Vagina (tissue), 2 donors: ENCODE measurements at places on chromosomes 2 and 18.

GRCh38 chr2:230256733-230257332 is 31.3 kb downstream of the SP140 start:
- DNase-seq, result no peak

GRCh38 chr18:79529296-79529695 is 133.6 kb downstream of the NFATC1 start:
- DNase-seq, result no peak

DNA sequence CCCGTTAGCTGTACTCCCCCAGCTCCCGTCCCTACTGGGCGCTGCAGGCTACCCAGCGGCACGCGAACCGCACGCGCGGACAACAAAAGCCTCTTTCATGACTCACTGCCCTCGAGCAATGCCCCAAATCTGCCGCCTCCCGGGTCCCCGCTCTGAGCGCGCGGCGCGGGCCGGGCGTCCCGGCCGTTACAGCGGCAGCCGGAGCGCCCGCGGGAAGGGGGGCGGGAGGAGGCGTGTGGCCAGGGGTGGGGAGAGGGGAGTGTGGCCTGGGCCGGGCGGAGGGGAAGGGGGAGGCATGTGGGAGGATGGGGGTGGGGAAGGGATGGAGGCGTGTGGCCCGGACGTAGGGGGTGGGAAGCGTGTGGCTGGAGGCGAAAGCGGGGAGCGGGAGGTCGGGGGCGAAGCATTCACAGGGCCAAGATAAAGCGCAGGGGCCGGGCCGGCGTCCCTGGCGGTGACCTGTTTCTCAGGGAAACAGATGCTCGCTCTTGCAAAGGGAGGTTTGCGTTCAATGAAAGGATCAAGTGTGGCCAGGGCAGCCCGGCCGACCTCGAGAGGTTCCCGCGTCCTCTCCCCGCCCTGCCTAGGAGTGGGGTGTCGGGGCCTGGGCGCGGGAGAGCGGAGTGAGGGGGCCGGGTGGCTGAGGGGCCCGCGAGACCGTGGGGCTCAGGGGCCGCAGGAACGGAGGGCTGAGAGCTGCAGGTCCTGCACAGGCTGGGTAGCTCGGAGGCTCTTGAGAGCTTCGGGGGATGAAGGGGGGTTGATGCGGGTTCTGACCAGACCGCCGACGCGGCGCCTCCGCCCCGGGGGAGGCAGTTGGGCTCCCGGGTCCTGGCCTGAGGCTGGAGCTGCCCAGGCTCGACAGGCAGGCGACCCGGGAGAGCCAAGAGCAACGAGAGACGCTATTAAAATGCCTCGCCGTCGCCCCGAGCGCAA is 3.5 kb upstream of the NEUROD1 start:
- DNase-seq, result no peak

DNA sequence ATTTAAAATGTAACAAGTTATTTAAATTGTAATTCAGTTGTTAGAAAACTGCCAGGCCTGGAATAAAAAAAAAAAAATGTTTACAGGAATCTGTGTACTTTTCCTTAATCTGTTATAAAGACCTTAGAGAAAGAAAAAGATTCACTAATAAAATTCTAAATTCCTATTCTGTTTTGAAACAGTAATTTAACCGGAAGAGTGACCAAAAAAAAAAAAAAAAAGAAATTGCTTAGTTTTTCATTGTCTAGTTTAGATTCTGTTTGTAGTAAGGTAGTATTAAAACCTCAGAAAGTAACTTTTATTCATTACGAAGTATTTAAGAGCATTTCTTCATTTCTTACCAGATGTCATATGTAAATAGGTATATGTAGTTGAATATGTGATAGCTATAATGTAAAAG is 2.5 kb downstream of the REL start:
- DNase-seq, result no peak

DNA sequence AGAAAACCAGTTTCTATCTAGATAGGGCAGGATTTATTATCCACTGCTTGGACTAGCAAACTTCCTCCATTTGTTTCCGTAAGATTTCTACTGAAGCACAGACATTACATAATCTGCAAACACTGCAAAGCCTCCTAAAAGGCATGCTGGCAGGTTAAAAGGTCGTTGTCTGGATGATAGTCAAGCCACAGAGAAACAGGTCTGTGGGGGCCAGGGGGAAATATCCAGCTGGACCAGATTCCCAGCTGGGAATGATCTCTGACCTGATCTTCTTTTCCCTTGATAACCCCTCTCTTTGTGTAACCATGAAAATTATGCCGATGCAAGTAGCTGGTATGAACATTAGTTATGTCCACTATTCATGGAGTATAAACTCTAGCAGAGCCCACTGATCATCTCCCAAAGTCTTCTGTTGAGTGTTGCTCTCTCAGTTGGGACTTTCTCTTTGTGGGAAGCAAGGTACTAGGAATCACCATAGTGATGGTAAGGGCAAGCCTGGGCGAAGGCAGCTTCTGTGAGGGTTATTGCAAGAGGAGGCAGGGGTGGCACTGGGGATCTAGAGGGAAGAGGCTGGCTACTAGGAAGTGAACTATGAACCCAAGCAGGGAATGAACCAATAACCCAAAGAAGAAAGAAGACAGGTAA is 61.3 kb downstream of the GDF7 start:
- DNase-seq, result no peak

GRCh38 chr2:32752205-32752604 is 124.4 kb downstream of the TTC27 start:
- DNase-seq, result no peak

- peak; percentile 82 for DNase-seq
Measured at GRCh38 chr2:130355578-130356431, at the start of gene PTPN18. TSS of gene PTPN18 (plus strand) at chr2:130356056. CDS start at chr2:130356108, 52 bp downstream.

GRCh38 chr2:100752628-100753333 is 67.2 kb upstream of the NPAS2 start:
- DNase-seq, result no peak

DNA sequence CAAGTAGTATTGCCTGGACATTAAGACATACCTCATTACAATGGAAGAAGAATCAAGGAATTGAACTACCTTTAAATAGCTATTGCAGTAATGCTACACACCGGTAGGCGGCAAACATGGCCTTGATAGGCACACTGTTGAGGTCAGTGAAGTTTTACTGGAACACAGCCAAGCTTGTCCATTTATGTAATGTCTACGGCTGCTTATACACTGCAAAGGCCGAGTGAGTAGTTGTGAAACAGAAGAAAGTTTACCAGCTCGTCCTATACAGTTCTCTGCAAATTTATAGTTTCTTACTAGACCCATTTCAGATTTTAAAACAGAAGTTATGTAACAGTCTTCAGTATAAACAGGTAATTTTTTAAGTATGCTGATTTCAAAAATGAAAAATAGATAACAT is 38.8 kb downstream of the PPP4R1 start:
- no peak for DNase-seq

GRCh38 chr18:63843008-63843407 is 44.5 kb upstream of the SERPINB2 start:
- no peak for DNase-seq

DNA sequence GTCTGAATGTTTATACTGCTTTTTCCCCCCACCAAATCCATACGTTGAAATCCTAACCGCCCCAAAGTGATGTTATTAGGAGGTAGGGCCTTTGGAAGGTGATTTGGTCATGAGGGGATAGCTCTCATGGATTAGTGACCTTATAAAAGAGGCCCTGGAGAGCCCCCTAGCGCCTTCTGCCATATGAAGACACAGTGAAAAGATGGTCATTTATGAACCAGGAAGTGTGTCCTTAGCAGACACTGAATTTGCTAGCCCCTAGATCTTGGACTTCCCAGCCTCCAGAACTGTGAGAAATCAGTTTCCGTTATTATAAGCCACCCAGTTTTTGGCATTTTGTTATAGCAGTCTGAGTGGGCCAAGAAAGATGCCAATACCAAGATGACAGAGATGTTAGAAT is 7.2 kb upstream of the TSN start:
- no peak for DNase-seq

DNA sequence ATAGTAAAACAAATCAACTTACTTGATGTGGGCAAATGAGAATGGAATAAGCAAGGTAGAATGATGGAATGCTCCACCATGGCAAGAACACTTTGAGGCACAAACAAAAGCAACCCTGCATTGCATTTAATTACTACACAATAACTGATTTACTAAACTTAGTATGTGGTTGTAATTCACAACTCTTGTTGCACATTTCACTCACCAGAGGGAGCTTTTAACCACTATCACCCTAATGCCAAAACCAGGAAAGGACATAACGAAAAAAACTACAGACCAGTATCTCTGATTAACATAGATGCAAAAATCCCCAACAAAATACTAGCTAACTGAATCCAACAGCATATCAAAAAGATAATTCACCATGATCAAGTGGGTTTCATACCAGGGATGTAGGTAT is 659.8 kb downstream of the CPS1 start:
- no peak for DNase-seq

DNA sequence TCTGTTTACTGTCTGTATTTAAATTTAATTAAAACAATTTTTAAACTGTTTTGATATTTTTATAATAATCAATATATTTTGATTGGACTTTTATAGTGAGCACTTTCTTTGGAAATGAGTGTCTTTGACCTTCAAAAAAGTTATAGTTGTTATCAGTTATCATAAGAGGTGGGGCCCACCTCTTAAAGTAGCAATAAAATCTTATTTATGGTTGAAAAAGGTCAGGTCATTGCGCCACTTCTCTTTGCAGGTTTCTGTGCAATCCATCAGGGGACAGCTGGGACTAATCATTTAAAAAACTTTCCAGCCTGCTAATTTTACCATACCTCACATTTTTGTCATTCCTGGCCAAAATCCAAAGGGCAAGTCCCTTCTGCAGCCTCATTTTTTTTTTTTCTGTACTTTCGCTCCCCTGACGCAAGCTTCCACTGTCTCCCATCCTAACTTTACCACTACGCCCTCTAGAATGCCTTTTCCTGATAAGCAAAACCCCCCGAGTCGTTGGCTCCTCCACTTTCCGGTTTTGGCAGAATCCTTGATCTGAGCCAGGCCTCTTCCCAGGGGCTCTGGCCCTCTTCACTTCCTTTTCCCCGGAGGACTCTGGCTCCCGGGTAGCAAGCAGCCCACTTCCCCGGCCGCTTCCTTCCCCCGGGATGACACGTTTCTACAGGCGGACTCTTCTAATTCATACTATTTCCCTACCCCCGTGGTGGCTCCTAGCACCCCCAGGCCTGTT is 1.1 kb upstream of the SEH1L start:
- DNase-seq, result no peak

- no peak for DNase-seq
Measured at GRCh38 chr2:23681356-23682140, 245.4 kb downstream of the ATAD2B start.

GRCh38 chr2:174546519-174547506 is 50.8 kb downstream of the WIPF1 start:
- no peak for DNase-seq

DNA sequence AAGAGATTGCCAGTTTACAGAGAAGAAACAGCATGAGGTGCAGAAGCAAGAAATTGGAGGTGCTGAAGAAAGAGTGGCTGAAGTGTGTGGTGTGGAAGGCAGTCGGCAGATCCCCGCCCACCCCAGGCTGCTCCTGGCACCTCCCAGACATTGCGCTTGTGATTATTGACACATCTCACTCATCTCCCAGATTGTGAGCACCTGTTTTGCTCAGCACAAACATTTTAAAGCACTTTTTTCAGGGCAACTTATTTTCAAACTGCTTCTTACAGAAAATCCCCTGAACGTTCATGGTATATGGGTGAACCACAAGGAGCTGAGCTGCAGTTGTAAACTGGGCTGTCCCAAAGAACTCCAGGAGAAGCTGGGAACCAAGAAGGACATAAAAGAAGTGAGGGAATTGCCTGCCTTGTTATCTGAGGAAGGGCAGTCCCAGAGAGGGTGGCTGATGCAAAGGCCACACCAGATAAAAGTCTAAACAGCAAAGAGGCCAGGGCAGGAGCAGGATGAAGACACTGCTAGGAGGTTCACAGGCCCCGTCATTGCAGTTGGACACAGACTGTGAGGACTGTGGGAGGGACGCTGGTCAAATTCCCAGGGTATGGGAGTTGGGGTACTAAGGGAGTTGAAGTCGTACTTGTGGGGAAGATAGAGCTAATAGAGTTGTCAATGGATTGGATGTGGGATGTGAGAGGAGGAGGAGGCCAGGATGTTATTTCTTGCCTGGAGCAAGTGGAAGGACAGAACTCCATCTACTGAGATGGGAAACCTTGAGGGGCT is 65.1 kb downstream of the INPP4A start:
- no peak for DNase-seq

GRCh38 chr2:174681099-174682006 is 82.9 kb downstream of the CHRNA1 start:
- peak; percentile 82 for DNase-seq

DNA sequence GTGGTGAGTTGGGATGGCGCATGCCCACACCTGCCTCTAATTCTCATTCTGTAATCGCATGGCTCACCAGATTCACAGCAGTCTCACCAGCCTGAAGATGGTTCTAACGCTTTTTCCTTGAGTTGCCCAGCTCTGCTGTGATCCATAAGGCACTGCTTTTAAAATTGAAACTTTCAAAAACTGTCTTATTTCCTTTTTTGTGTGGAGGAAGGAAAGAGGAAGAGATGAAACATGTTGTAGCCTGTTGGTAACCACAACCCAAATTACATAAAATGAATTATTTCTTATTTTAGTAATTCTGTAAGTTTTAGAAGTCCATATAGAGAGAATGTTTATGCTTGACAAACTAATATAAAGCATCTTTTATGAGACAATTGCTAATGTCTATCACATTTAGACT is 165.4 kb downstream of the RBM43 start:
- DNase-seq, result no peak

- no peak for DNase-seq
Measured at GRCh38 chr18:58605027-58606020, 23.6 kb downstream of the ALPK2 start.

- DNase-seq, result no peak
Measured at GRCh38 chr2:20365249-20365817, 14.7 kb upstream of the PUM2 start.

DNA sequence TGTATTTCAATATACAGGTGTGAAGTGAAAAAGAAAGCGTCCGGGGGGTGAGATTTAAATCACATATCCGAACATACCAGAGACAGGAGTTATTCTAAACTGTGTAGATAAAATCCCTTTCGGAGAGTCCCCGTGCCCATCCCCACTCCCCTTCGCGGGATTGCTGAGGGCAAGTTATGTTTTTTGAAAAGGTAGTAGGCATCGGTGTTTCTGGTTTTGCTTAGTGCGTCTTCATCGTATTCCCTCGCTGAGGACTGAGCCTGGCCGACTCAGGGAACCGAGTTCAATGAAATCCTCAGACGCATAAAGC is 583.4 kb downstream of the ZEB2 start:
- no peak for DNase-seq

GRCh38 chr2:10915236-10915635 is 3.5 kb downstream of the KCNF1 start:
- DNase-seq, result no peak

- no peak for DNase-seq
Measured at GRCh38 chr2:53129851-53130250, 637.8 kb upstream of the CHAC2 start.

- no peak for DNase-seq
Measured at GRCh38 chr2:216695401-216695821, at the start of gene IGFBP5. TSS of gene IGFBP5 (minus strand) at chr2:216695549. CDS start at chr2:216694775, 774 bp downstream.

GRCh38 chr18:35572644-35573043 is 8.9 kb upstream of the GALNT1 start:
- DNase-seq, result no peak

- no peak for DNase-seq
Measured at GRCh38 chr18:62717169-62717924, 2.0 kb downstream of the PHLPP1 start.
